ENCODE measurements at places on chromosomes 12 and 14.

DNA sequence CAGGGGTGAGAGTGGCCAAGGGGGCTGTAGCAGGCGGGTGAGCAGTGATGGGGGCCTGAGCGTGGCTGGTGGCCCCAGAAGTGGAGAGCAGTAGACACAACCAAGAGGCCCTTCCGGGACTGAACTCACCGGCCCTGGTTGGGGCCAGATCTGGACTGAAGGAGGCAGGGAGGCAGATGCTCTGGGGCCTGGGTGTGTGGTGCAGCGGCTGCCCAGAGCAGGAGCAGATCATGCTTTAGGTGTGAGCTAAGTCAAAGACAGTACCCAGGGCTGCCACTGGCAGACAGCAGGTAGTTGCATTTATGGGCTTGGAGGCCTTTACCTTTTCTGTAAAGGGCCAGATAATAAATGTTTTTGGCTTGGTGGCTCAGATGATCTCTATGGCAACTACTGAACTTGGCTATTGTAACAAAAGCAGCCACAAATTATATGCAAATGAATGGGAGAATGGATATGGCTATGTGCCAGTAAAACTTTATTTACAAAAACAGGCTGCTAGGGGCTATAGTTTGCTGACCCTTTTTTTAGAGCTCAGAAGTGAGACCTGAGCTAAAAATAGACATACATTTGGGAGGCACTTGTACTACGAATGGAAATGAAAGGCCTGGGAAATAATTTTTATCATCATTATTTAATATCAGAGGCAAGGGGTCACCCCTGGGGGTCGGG, 25.6 kb downstream of the SETD1B start:
- no peak for DNase-seq

DNA sequence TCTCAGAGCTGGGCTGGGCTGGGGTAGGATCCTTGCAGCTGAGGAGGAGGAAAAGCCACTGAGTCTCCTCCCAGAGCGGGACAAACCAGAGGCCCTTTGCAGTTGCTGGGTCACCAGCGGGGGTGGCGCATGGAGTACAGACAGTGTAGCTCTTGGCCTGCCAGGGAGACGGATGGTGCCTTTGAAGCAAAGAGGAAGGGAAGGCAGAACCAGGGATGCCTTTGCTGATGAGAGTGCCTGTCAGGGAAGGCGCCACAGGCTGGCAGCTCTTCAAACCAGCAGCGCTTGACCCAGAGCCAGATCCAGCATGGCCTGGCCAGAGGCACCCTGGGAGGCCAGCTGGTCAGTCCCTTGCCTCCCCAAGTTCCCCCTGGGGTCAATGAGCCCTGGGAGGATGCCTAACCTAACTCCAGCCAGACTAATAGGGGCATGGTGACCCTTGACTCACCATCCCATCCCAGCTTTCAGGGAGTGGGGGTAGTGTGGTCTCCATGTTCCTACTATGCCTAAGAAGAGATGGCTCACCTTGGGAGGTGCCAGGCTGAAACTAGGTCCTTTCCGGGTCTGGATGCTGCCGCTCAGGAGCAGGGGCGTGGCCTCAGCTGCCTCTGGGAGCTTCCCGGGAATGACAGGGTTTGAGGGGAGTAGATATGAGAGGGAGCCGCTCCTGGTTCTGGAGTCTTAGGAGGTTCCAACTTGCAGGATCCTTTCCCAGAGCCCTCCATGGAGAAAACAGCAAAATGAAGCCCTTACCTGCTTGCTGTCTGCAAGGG, 19.8 kb downstream of the VASH1 start:
- DNase-seq, result no peak

DNA sequence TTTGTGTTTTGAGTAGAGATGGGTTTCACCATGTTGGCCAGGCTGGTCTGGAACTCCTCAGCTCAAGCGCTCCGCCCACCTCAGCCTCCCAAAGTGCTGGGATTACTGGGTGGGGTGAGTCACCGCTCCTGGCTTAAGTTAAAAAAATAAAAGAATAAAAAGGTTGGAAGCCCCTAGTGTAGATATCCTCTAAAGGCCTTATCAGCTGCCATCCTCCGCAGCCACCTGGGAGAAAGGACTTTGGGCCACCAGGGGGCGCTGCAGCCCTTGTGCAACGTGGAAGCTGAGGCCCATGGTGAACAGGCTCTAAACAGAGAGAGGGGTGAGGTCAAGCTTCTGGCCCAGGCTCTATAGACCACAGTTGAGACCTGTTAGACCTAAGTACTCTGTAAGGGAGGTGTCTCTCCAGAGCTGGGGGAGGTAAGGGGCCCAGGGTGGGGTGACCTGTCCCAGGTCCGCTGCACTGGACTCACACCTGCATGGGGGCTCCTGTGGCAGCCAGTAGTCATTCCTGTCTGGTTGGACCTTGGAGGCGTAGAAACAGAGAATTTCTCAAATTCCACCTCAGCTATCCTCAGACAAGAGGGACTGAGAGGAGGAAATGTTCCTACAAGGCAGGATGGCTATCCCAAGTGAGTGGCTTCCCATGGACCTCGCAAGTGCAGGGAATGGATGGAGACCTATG, 14.0 kb upstream of the RACGAP1 start:
- peak; percentile 85 for DNase-seq

DNA sequence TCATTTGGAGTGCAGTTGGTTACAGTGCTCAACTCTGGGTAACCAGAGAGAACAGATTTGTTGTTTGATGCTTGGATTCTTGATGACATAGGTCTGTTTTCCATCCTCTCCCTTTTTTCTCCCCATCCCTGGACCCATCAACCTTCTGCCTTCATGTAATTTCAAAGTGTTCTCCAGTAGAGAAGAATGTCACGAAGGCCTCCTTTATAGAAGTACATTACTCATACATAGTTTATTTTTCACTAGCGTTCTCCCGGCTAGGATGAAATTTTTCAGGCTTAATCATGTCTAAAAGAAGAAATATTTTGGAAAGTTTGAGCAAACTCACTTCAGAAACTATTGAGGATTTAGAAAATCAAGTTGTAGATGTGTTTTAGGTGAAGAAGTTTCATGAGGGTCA, 20.9 kb upstream of the APPL2 start:
- no peak for DNase-seq

- no peak for DNase-seq
These were observed 17.3 kb upstream of the DNAH10 start for GRCh38 chr12:123744836-123745235.

DNA sequence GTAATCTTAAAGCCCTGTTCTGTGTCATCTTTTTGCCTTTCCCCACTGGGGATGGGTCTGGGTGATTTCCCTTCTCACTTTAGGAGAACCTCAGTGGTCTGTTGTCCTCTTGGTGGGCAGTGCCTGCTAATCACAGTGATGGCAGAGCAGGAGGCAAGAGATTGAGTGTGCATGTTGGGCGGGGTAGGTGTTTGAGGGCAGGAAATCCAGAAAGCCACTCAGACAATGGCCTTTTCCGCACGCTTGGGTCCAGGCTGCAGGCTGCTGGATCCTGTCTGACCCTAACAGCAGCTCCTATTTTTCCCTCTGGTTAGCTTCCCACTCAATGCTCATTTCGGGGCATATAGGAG, 13.7 kb upstream of the ITGA5 start:
- no peak for DNase-seq

GRCh38 chr12:125604976-125605375, 539.7 kb downstream of the AACS start:
- no peak for DNase-seq

DNA sequence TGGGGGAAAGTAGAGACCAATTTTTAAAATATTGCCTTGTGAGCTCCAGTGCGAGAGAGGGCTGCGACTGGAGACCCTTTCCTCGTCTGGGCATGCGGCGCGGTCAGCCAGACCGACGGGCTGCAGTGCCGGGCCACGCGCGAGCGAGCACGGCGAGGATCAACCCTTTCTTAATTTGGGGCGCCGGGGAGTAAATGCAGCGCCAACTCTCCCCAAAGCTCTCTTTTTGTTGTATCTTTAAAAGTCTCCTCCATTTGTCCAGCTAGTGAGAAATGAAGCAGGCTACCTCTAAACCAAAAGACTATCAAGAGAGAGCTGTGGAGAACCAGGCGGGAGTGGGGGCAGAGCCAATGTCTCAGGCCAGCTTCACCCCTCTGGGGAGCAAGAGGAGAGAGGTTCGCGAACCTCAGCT, 1.4 kb downstream of the SIX1 start:
- no peak for DNase-seq

DNA sequence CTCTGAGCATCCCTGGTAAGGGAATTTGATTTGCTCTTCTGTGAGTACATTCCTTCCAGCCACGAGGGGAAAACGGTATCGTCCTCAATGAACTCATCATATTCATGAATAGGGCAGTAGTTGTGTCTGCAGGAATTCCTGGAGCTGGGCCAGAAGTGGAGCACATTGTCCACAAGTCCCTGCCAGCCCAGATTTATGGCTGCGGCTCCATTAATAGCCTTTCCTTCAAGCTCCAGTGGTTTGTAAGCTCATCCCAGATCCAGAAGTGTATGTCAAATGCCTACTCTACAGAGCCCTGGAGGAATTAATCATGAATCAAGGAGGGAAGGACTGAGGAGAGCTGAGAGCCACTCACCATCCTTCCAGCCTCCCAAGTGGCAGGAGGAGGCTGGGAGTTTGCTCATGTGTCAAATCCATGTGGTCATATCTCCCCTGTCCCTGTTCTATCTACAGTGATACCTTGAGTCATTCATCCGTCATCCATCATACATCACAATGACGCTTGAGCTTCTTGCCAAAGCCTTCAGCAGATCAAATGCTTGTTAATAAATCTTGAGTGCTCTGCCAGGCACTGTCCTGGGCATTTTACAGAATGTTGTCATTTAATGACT, 65.5 kb downstream of the SVOP start:
- no peak for DNase-seq

- no peak for DNase-seq
These were observed 135.6 kb upstream of the EVL start for GRCh38 chr14:99929601-99930000.

DNA sequence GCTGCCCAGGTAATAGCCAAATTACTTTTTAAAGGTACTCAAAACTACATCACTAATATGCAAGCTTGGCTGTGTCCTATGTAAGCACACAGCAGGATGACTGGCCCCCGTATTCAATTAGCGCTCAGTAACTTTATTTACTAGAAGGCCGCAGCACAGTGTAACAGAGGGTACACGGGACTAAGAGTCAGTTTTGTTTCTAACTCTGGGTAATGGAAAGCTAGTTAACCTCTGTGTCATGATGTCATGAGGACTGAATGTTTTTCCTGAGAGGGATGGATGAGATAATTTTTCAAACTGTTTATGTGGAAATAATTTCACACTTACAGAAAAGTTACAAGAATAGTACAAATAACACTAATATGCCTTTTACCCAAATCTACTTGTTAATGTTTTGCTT, 27.1 kb downstream of the GALNT4 start:
- DNase-seq, result no peak

DNA sequence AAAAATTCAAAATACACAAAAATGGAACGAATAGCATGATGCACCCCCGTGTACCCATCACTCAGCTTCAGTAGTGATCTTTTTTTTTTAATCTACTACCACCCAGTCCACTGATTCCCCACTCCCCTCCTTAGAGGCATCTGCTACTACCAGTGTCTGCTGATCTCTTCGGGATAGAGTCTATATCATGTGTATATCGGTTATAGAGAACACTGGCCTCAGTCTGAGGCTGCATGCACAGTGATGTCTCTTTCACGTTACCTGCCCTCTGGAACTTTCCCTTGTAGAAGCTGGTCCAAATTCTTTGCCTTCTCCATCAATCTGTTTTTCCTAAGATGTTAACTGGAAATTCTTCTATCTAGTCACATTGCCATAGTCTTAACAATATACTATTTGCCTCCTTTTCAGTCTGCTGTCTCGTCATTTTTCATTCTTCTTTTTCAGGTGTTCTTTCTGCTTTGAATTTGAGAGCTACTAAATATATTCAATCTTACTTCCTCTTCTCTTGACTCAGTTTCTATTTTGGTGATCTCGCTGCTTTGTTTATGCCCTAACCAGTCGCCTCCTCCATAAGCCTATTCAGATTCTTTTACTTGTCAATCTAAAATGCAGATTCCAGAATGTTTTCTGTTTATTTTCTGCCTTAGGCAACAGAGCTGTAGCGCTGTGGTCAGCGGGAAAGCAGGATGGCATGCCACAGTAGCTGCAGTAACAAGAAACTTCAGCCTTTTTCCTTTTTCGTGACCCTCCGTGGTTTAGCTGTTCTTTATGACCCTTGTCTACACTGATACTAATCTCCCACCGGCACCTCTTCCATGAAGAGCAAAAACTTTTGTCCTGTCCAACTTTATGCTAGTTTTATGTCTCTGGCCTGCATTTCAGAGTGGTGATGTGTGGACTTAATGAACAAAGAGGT, 67.0 kb downstream of the FBXW8 start:
- no peak for DNase-seq

DNA sequence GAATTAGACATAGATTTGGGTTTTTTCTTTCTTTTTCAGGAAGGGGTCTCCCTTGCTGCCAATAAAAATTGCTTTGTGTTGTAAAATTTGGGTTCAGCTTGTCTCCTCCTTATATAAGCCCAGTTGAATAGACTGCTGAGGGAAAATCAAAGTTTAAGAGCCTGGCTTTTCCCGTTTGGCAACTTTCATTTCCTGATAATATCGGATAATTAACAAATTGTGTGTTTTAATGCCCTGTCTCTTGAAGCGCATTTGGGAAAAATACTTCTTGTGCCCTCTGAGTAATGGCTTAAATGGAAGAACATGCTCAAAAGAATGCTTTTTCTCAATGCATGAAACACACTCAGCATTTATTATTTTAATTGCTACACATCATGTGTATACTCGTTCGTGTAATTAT, 198.0 kb upstream of the DCN start:
- no peak for DNase-seq
